Liver (tissue), 10 donors: ENCODE measurements at places on chromosomes 1 and 21. TPM values are rescaled to one million over a fixed set of nuclear protein-coding genes. Genes with fewer than 3 reads are reported as not detected.

GRCh38 chr21:39326607-39327307 lies 13.3 kb upstream of the BRWD1 start:
- no peaks in the 10 kb centered on the region for H3K4me1 ChIP-seq
- no peaks in the 10 kb centered on the region for H3K27me3 ChIP-seq
- H3K27ac ChIP-seq, result no peak overlapping the region
- no peak for DNase-seq
- H3K36me3 ChIP-seq, result no peaks in the 10 kb centered on the region
- H3K4me3 ChIP-seq, result no peak overlapping the region

DNA sequence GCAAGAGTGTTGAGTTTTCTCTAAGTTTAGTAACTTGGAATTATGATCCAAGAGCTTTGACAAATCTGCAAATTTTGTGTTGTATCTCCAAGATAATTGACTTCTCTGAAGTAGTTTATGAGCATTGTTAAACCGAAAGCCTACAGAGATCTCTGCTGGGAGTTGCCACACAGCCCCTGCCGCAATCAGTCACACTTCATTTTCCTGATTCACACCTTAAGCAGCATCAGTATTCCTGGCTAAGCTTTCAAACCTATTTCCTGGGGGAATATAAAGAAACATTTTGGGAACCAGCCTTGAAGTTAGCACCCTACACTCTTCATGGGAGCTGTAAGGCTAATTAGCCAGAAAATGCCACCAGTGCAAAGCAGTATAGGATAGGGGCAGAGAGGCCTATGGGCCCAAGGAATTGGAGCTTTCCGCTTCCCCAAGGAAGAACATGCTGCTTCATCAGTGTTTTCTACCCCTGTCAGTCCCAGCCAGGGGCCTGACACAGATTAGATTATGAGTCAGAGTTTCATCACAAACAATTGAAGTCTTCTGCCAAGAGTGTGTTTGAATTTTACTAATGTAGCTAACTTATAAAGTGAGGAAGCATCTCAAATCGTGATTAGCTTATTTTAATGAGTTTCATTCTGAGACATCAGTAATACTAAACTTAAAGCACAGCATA lies 23.2 kb upstream of the CACYBP start:
- H3K4me1 ChIP-seq, result no peaks in the 10 kb centered on the region
- peaks cover 9% of the 10 kb centered on the region for H3K36me3 ChIP-seq
- no peak for DNase-seq
- no peaks in the 10 kb centered on the region for H3K27me3 ChIP-seq
- H3K4me3 ChIP-seq, result no peak overlapping the region

- no peaks in the 10 kb centered on the region for H3K4me1 ChIP-seq
- DNase-seq, result no peak
- no peak overlapping the region for H3K4me3 ChIP-seq
- no peaks in the 10 kb centered on the region for H3K36me3 ChIP-seq
- H3K27me3 ChIP-seq, result no peaks in the 10 kb centered on the region
Measured at GRCh38 chr21:35933466-35933865, 126.9 kb downstream of the SETD4 start.

The RHBG gene
- total RNA-seq, result 3.5 TPM

The MYCL gene
- 6.6 TPM for total RNA-seq

- no peak for DNase-seq
- no peaks in the 10 kb centered on the region for H3K27me3 ChIP-seq
- peak overlapping the region; percentile 98 for H3K27ac ChIP-seq
- no peak overlapping the region for H3K4me3 ChIP-seq
Measured at GRCh38 chr1:56451491-56451890, 127.9 kb downstream of the PLPP3 start.

The LMX1A gene
- total RNA-seq, result 0.17 TPM

- no peaks in the 10 kb centered on the region for H3K36me3 ChIP-seq
- no peaks in the 10 kb centered on the region for H3K27me3 ChIP-seq
- peak; percentile 82 for DNase-seq
- peaks cover 19% of the 10 kb centered on the region for H3K4me1 ChIP-seq
- peak overlapping the region; percentile 60 for H3K4me3 ChIP-seq
Measured at GRCh38 chr1:43348809-43349593, 9.8 kb upstream of the CDC20 start.

DNA sequence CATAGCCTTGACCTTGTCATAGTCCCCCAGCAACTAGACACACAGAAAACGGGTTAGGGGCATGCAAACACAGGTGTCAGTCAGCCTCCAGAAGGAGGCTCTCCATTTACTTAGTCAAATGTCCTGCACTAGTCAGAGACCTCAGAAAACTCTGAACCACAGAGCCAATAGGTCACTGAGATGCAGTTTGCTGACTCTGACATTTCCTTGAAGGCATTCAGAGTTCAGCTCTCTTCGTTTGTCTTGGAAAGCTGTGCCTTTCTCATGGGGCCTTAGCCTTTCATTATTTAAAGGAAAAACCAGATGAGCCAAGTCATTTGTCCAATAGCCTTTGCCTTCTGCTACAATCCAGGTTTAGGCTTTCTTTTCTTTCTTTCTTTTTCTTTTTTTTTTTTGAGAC lies 3.5 kb downstream of the OLFML2B start:
- no peak overlapping the region for H3K27ac ChIP-seq
- no peaks in the 10 kb centered on the region for H3K27me3 ChIP-seq
- no peak for DNase-seq
- H3K4me3 ChIP-seq, result no peak overlapping the region
